ENCODE measurements at places on chromosomes 3 and 15.
A peak's percentile ranks its signal among the peaks of the same experiment; 100 is the strongest.

- no peak for DNase-seq
These were observed 15.3 kb downstream of the PLXNB1 start for GRCh38 chr3:48414376-48415250.

DNA sequence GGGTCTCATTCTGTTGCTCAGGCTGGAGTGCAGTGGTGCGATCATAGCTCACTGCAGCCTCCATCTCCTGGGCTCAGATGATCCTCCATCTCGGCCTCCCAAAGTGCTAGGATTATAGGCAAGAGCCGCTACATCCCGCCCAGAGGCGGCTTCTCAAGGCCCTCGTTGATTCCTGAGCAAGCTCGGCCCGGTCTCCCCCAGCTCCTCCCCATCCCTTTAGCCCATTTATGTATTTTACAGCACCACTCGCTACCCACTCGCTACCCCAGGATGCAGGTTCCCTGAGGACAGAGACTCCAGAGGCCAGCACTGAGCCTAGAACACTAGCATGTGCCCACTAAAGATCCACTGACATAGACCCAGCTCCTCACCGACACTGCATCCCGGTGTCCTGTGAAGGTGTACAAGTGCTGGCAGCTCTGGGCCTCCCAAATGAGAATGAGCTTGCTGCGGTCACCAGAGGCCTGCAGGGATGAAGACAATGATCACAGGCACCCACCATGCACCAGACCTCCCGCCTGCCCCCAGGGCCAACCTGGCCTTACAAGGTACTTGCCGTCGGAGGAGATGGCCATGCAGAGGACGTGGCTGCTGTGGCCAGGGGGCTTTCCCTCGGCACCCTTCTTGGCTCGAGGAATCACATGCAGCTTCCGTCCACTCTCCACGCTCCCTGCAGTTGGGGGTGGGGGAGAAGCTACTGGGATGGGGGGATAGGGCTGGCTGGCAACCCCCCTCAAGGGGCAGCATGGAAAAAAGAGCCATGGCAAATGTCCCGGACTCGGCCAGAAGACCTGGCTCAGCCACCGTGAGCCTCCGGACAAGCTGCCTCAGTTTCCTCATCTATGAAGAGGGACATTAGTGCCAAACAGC lies 5.6 kb downstream of the RRP9 start:
- no peak for DNase-seq

DNA sequence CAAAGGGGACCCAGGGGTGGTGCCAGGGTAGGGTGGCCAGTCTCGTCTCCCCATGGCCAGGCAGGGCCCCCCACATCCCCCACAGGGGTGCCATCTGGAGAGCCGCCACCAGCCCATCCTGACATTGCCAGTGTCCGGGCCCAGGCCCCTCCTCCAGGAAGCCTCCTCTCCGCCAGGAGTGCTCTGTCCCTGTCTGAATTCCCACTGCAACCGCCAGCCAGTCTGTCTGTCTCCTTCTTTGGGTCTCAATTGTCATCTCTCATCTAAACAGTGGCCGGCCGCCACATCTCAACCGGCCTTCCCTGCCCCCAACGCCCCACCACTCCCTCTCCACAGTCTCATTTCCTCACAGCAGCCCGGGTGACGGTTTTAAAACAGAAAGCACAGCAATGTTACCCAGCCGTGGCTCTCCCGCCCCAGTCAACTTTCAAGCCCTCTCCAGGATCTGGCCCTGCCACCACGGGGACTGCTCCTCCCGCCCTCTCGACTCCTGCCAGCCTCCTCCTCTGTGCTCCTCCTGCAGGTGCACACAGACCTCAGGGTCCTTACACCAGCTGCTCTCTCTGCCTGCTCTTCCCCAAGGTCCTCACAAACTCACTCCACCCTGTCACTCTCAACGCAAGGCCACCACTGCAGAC lies 57.0 kb downstream of the IQSEC1 start:
- peak; percentile 78 for DNase-seq

GRCh38 chr15:90287101-90287500 lies 21.6 kb downstream of the NGRN start:
- no peak for DNase-seq

DNA sequence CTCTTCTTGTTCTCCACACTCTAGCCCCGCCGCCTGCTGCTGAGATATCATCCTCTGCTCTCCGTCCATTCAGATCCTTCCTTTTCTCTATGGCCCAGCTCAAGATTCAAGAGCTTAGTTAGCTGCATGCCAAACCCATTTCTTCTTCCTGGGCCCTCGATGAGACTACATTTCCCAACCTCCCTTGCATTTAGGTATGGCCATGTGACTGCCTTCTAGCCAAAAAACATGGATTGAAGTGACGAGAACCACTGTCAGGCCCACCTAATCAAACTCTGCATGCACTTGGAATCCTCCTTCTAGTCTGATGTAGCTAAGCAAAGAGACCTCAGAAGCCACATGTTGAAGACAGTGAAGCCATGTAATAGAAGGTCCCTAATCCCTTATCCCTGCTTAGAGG lies 308.2 kb downstream of the VPS13C start:
- DNase-seq: no peak

DNA sequence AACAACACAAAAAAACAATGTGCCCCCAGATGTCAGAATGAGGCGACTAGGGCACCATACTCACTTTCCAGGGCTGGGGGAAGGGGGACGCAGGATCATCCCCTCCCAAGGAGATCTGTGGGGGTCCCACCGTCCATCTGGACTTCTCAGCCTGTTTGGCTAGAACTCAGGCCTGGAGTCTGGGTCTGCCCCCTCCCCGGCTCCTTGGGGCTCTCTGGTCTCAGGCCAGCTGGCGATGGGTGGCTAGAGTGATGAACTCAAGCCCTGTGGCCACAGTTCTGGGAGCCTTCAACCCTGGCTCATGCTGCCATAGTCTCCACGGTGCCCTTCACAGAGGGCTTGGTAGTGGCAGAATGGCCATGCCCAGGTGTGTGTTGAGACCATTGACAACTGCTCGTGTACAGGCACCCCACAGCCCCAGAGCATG lies 13.6 kb downstream of the ZBTB47 start:
- DNase-seq: no peak

GRCh38 chr3:195752546-195753331 lies 32.0 kb downstream of the MUC20 start:
- no peak for DNase-seq

DNA sequence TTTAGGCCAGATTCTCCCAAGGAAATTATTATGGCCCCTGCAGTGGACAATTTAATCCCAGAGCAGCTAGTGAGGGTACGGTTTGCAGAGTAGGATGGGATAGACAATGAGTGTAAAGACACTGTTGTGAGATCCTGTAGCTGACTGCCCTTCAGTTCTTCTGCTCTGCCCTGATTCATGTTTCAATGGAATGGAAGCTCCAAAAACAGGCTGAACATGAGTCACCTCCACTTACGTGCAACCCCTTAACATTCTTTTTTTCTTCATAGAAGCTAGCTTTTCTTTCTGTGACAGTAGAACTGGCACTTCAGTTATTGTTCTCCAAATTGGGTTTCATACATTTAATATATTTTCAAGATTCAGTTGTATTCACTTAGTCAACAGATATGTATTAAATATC lies 32.1 kb downstream of the CLDN18 start:
- DNase-seq: no peak

- no peak for DNase-seq
These were observed 59.1 kb downstream of the GOLIM4 start for GRCh38 chr3:168036619-168037018.

GRCh38 chr3:32176989-32177701 lies 61.3 kb upstream of the CMTM8 start:
- peak; percentile 46 for DNase-seq

- DNase-seq: no peak
These were observed 113.1 kb downstream of the ABI3BP start for GRCh38 chr3:100880072-100880471.

GRCh38 chr3:151707216-151707615 lies 26.5 kb upstream of the AADACL2 start:
- no peak for DNase-seq

GRCh38 chr3:32095431-32095830 lies 11.0 kb upstream of the GPD1L start:
- DNase-seq: no peak

- DNase-seq: no peak
These were observed 17.5 kb upstream of the SLC27A2 start for GRCh38 chr15:50164458-50164857.

DNA sequence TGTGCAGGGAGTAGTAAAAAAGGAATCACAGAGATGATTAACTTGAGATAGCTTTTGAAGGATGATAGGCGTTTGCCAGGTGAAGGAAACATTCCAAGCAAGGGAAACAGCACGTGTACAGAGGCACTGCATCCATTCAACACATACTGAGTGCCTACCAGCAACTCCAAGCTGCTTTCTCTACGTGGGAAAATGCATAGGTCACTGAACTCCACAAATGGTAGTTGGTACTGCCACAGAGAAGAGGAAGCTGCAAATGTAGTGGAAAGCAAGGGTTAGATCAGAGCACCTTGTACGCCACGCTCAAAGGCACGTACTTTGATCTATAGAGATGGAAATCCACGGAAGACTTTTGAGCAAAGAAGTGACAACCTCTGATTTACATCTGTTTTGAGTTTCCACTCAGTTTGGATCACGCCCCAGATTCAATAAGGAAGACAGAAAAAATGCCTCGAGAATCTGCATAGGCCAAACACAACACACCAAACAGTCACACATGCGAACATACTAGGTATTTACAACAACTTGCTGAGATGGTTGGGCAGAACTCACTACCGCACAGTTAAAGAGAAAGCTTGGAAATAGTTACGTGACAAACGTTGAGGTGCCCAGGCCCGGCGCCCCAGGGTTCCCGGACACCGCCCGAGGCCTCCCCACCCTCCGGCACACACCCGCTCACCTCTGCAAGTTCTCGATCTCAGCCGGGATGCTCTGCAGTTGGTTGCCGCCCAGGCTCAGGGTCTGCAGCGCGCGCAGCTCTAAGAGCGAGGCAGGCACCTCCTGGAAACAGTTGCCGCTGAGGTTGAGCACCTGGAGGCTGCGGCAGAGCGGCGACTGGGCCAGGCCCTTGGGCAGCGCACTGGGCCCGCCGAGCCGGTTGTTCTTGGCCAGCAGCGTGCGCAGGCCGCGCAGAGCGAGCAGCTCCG lies 826 bp downstream of the LRRC58 start:
- DNase-seq: peak; percentile 48

- no peak for DNase-seq
These were observed 200.5 kb downstream of the KLF13 start for GRCh38 chr15:31526916-31527690.

DNA sequence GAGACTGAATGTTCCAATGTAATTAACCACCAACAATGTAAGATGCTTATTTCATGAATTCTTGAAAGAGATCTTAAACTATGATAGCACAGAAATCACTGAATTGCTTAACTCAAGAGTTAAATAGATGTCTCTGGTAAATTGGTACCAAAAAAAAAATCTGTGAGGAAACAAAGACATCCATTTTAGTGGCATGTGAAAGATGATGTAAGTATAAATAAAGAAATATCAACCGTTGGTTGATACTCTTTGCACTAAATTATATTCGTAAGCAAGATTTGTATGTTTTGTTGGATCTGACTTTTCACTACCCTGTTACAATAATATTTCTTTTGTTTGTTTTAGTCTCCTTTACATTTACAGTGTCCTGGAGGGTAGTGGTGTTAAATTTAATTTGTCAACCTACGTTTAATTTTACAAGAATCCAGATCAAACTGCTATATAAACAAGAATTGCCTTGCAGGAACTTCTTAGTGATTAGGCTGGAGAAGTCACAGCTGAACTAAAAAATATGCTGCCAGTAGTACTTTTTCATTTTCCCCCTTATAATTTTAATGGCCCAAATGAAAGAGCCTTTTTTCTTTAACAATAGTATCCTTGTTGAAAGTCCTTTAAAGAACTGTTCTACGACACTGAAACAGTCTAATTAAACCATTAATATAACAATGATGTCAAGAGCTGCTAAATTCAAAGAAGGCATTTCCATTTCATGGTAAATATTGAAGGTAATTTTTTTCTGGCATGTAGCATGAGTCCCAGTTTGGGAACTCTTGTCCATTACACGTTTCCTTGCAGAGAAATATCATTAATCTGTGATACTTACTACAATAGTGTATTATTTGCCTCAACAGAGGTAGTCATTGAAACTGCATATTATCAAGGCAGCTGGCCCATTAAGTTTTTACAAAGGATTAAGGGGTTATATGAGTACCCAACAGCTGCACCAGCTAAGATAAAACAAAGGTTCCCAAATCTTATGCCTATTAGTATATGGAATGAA lies 109.6 kb upstream of the PHLDB2 start:
- DNase-seq: no peak

DNA sequence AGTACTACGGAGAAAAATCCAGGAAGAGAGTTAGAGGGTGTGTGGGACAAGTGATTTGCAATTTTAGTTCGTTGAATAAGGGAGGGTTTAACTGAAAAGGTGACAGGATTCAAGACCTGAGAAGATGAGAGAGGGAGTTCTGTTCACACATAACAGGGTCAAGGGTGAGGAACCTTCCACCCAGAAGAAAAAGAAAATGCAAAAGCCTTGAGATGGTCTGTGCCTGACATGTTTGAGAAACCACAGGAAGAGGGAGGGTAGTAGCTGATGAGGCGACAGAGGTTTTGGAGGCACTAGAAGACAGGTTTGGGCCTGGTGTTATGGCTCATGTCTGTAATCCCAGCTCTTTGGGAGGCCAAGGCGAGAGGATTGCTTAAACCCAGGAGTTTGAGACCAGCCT lies 591 bp upstream of the SLC25A20 start:
- peak; percentile 25 for DNase-seq

DNA sequence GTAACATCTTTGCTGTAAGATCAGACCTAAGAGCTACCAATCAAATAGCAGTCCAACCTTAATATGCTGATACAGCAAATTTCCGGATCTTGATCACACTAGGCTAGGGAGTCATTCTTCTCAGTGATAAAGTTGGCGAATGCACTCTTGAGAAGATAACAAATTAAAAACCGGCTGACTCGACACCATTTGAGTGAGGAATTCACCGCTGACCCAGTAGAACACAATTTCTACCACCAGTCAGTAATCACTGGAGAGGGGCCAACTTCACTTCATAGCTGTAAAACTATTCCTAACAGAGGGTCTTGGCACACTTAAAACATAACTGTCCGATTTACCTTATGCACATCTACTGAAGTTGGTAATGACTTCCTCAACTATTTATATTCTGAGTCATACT lies 47.2 kb downstream of the MEIS2 start:
- no peak for DNase-seq

DNA sequence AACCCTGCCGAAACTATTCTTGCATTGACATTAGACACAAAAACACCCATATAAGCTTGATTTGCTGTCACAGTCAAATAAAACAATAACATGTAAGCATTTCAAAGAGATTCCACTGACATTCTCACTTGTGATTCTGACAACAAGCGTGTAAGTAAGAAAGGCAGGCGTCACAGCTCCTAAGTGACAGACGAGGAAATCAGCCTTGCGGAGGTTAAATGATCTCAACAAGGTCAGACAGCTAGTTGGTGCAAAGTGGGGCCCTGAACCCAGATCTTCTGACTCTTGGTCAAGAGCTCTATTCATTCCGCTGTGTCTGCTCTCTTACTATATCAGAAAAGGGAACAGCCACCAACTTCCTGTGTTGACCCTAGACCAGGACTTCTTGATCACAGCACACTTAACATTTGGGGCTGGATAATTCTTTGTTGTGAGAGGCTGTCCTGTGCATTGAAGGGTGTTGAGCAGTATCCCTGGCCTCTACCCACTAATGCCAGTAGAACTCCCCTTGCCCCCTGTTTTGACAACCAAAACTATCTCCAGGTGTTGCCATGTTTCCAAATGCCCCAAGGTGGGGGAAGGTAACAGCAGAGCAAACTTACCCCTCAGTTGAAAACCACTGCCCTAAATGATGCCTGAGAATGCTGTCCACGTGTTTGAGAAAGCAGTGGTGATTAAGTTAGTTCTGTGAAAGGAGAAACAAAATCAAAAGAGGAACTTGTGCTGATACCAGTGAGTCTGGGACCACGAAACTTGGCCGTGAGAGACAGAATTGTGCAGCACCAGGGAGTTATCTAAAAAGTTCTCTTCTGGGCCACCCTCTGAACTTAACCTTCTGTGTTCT lies 86.1 kb downstream of the LIPC start:
- DNase-seq: peak; percentile 38
